ENCODE measurements at places on chromosomes 2 and 18.

DNA sequence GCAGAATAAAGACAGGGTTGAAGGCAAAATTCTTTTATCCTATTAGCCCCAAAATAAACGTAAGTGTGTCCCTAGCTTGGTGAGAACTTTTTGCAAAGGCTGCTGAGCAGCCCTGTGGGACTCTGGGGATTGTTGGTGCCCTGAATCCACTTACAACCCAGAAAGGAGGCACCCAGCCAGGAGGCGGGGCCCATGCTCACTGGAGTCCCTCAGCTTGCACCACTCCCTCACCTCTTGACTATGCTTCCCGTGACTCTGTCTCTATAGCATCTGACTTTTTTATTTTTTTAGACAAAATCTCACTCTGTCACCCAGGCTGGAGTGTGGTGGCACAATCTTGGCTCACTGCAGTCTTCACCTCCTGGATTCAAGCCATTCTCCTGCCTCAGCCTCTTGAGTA is 15.8 kb upstream of the COL6A3 start:
- no peak for DNase-seq

DNA sequence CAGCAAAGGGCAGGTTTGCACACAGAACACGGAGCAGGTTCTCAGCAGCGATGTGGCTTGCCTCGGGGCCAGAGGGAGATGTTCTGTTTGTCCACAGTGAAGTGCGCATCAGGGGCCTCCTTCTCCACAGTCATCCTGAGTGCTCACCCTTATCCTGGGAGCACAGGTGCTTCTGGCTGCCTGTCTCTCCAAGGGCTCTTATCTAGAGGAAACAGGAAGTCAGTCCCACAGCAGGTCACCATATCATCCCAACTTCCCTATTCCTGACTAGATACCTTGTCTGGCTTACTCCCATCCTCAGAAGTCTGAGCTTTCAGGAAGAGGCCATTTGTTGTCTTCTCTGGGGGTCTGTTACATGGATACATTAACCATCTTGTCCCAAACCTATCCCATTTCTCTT is at the start of gene CD207:
CD207 (minus strand) TSS at position 174 of the 400 bp plus-strand sequence; CDS start at position 134, 40 bp downstream.
- DNase-seq = no peak

- no peak for DNase-seq
These were observed 293.7 kb downstream of the NYAP2 start for GRCh38 chr2:225693259-225693658.

DNA sequence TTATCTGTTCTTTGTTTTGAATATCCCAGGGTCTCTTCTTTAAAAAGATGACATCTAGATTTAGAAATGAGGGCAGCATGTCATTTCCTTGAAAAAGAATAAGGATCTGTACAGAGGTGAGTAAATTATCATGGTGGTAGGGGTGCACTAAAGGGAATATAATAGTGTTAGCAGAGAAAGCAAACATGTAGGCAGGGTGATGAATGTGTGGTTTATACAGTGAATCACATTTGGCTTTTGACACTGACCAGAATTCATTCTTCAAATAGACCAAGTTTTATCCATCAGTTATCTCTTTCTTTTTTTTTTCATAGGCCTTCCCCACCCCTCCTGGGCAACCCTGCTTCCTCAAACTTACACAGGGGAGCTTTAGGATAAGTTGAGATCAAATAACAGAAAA is 184.5 kb upstream of the LRP1B start:
- no peak for DNase-seq
